ENCODE measurements at places on chromosomes 7 and 10.

GRCh38 chr7:132065989-132066603 lies 509.7 kb upstream of the PODXL start:
- no peak for DNase-seq

GRCh38 chr10:24307696-24308485 lies 99.0 kb downstream of the KIAA1217 start:
- DNase-seq = no peak

- no peak for DNase-seq
Observed at GRCh38 chr10:118259288-118259906, 82.7 kb downstream of the FAM204A start.

DNA sequence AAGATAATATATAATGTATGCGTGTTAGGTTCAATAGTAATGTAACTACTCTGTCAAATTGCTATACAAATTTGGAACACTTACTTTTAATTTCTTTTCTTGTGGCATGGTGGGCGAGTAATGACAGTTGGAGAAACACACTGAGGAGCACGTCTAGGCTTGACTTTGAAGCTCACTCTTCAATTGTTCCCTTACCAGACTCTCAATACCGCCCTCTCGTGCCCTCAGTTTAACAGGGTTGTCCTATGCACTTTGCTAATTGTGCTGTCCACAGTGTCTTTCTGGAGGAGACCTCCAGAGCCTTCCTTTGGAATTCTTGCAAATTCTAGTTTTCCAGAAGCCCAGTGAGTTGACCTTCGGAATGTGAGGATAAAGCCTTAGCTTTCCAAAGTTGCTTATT lies 107.2 kb upstream of the RELN start:
- no peak for DNase-seq

DNA sequence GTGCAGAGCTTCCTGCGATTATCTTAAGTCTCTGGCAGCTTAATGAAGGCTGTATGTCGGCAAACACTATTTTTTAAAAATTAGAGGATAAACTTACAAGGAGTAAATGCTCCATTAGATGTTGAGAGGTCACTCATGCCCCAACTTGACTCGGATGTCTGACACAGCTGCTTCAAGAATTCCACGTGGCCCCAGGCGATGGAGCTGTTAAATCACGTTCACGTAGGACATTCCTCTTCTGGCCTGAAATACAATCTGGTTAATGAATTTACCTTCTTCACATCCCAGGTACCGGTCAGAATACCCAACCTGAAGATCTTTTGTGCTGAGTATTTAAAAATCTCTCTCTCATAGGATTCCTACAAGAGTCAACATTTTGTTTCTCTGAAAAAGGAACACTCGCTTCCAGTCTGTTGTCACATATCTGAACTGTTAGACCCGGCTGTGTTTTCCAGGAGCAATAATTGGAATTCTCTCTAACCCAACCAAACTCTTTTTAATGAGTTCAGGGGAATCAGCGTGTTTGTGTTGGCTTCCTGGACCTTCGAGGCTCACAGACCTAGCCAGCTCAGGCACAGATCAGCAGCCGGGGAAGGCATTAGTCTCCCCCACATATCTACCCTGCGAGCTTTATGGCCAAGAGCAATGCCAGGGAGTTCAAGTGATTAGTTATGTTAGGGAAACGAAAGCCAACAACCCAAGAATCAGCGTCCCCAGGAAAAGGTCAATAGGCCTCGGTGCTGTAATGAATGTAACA lies 284.9 kb downstream of the FGFR2 start:
- no peak for DNase-seq

GRCh38 chr7:103996639-103997038 lies 7.2 kb upstream of the RELN start:
- no peak for DNase-seq

DNA sequence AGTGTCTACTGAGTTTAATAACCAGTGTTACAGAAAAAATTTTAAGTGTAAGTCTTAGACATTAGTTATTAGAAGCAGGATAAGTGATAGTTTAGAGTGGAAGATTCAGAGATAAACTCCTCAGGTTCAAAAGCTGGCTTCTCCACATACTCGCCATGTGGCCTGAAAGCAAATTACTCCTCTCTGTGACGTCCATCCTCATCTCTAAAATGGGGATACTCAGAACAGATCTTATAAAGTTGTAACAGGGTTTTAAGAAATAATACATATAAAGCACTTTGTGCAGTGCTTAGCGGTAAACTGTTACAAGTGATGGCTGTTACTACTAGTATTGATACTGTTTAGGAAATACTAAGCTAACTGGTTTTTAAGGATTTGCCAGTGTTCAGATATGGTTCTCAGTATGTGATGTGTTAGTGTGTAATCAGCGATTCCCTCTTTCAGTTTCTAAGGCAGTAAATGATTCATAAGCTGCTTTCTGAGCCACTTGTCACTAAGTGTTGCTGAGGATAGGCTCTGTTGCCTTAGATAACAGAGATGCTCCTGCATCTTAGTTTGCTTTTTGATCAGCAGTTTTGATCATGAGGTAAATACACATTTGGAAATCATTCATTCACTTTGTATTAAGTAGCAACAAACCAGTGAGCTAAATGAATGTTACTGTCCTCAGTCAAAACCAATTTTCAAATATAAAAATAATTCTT lies 58.7 kb downstream of the CYP51A1 start:
- no peak for DNase-seq

GRCh38 chr7:87028636-87029035 lies 30.8 kb downstream of the ELAPOR2 start:
- no peak for DNase-seq

DNA sequence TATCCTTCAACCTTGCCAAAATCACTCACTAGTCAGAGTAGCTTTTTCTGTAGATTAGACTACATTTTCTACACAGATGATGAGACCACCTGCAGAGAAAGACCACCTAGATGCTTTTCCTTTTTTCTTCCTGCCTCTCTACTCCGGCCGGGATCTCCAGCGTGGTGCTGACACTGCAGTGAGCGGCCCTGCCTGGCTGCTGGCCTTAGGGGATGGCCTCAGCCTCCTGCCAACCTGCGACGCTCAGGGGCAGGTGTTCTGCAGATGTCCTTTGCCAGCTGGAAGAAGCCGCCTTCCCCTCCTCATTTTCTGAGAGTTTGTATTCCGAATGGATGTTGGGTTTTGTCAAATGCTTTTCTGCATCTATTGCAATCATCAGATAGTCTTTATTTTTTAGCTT lies 43.5 kb upstream of the NKX6-2 start:
- no peak for DNase-seq

GRCh38 chr7:155380976-155381851 lies 76.7 kb upstream of the EN2 start:
- DNase-seq = no peak

DNA sequence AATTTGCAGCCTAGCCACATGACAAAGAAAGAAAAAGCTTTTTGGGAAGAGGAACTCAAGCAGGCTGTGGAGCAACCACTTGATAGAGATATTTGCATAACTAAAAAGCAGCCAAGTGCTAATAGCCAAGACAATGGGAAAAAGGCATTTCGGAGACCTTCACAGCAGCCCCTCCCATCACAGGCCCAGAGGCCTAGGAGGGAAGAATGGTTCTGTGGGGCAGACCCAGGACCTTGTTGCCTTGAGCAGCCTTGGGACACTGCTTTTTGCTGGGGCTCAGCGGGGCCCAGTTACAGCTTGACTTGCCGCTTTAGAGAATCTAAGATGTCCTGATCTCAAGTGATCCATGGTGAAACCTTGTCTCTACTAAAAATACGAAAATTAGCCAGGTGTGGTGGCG lies 38.5 kb downstream of the FAM149B1 start:
- no peak for DNase-seq

DNA sequence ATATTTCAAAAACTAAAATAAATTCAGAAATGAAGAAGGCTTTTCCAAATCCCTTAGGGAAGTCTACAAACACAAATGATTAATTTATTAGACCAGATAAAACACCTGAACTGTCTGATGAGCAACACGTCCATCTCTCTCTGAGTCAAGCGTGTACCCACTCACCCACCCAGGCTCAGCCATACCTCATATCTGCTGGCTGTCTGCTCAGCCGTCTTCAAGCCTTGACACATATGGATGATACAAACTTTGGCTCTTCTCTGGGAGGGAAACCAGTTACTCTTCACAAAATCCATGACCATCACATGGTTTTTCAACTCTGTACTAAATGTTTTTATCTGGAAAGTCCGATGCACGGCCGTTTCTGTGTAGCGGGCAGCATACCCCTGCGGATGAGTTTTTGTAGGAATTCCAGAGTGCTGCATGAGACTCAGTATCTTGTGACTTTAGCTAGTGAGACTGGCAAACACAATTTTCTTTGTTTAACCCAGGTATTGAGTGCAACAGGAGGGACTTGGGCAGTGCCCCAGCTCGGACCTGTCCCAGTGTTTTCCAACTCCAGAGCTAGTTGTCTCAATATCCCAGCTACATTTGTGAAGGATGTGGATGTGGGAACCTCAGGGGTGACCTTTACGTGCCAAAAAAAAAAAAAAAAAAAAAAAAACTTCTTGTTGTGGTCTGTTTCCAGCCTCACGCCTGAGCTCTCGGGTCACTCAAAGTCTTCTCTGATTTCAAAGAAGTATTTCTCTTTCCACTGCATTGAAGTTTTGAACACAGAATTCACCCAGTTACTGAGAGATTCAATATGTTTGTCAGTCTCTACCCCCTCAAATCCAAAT lies at the start of gene C10orf90:
Gene C10orf90 (minus strand): TSS at position 638 of the 839 bp plus-strand sequence. CDS start 213 bp downstream, at position 425.
- DNase-seq = no peak

DNA sequence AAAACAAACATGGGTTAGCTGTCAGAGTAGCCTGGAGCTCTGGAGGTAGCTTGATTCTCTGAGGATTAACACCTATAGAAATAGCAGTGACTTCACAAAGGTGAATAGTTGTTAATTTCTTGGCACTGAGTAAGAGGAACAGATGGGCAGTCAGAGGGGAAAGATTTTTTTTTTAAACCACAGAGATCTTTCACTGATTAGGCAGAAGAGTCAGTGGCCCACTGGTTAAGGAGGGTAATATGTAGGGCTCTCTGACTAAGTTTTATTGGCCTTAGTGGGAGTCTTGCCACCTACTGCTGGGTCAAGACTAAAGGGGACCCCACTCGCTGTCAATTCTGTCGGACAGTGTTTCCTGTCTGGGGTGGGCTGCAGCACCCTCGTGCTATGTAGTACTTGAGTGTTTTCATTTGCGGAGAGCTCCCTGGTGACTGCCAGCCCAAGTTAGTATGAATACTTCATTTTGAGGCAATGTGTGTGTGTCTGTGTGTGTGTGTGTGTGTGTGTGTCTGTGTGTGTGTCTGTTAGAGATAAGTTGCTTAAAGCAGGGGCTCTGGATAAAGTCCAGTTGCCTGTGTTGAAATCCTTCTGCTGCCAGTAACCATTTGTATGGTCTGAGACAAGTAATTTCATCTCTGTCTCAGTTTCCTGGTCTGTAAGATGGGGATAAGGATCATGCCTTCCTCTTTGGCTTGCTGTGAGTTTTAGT lies 145.2 kb downstream of the ARID5B start:
- DNase-seq = no peak

- DNase-seq = no peak
Observed at GRCh38 chr10:101304316-101304715, 49.6 kb upstream of the BTRC start.

DNA sequence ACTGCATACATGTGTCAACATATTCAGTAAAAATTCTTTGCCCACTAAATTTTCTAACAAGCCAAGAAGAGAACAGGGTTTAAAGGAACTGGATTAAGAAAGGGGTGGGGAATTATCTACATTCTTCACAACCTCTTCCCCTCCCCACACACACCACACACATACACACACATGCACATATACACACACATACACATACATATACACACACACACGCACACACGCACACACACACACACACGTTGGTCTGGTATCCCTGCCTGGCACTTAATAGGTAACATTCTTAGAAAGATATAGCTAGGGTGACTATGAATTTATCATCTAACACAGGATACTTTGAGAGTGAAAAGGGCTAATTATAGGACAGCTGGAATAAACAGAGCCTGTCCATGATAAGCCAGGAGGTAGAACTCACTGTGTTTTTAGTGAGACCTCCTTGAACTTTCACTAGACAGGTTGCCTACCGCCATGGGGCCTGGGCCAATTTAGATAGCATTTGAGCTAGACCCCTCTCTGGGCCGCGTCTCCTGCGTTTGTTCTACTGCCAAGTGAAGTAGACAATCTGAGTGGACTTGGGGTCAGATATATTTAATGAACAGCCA lies 33.1 kb upstream of the EPC1 start:
- DNase-seq = no peak

DNA sequence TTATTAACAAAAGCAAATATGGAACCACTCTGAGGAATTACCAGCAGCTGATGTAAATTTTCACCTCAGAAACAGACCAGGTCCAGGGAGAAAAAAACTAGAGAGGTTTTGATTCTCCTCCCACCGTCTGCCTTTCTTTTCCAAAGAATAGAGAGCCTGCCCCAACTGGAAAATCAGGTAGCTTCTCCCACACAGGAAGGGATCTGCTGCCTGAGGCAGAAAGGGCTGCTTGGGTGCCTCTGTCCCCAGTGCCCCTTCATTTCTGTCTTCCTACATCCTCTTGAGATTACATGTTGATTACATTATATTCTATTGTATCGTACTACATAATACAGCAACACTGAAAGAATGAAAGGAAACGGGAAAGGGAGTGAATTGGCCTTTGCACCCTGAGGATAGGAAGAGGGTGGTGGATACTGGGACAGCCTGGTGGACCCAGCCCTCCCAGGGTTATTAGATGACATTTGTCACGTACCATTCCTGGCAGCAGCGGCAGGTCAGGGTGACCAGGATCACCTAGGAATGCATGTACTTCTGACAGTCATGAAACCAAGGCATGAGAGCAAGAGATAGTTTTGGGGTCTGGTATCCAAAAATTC lies 8.9 kb downstream of the ST8SIA6 start:
- DNase-seq = no peak

- DNase-seq = no peak
Observed at GRCh38 chr7:47024991-47025390, 556.9 kb downstream of the TNS3 start.

- no peak for DNase-seq
Observed at GRCh38 chr7:70619130-70619529, 512.8 kb upstream of the GALNT17 start.

DNA sequence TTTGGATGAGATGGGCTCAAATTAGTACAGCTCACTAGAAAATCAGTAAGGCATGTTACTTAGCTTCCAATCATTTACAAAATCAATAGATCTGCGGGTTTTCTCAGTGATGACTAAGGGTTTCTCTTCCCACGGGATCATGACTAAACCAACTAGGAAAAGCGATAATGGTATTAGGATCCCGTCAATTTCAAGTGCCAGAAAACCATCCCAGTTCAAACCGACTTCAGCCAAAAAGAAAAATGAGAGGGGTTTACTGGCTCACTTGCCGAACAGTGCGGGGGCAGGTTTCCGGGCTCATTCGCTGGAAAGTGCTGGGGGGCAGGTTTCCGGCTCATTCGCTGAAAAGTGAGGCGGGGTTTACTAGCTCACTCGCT lies 62.1 kb upstream of the LYZL2 start:
- DNase-seq = no peak

GRCh38 chr7:20797462-20798080 lies 10.9 kb upstream of the SP8 start:
- DNase-seq = no peak

DNA sequence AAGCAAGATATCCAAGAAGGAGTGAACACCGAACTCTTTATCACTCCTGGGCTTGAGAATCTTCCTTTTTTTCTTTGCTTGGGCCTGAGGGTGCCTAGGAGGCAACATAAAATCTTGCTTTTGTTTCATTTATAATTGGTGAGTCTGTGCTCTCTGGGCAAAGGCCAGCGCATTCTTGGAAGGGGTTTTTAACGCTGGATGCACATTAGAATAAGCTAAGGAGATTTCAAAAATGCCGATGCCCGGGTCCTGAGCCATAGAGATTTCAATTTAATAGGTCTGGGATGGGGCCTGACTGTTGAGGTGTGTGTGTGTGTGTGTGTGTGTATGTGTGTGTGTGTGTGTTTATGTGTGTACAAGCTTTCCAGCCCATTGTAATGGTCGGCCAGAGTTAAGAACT lies 62.0 kb upstream of the SORCS3 start:
- DNase-seq = no peak

Data from activated T-helper 1 cell treated with Interleukin-2 at 50 U/mL for 16 hours (primary cell).